ENCODE measurements at places on chromosomes 13 and 19. TPM values are rescaled to one million over a fixed set of nuclear protein-coding genes. Genes with fewer than 3 reads are reported as not detected.
A peak's percentile ranks its signal among the peaks of the same experiment; 100 is the strongest.

GRCh38 chr19:52584736-52585440 is 14.8 kb downstream of the ZNF701 start:
- H3K4me3 ChIP-seq, result peak overlapping the region; percentile 10
- H3K36me3 ChIP-seq, result no peaks in the 10 kb centered on the region
- H3K27me3 ChIP-seq, result no peaks in the 10 kb centered on the region

DNA sequence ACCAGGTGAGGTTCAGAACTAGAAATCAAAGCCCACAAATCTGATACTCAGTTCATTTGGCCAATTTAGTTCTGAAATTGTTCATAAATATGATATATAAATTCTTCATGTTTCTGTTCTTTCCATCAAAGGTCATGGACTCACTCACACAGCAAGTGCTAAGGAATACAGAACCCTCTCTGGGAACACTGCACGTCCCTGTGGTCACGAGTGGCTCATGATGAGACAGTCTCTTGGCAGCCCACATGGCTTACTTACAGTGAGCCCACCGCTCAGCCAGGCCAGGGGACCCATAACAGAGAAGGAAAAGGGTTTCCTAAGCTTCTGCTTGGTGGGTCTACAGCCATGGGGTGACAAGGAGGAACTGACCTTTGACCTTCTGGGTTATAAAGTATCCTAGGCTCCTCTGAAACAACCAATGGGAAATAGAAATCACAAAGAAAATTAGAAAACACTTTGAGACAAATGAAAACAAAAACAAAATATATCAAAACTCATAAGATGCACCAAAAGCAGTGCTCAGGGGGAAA is 67.4 kb downstream of the CDADC1 start:
- no peak overlapping the region for H3K4me3 ChIP-seq
- H3K27ac ChIP-seq, result peak overlapping the region; percentile 11
- H3K36me3 ChIP-seq, result no peaks in the 10 kb centered on the region
- peaks cover 18% of the 10 kb centered on the region for H3K4me1 ChIP-seq
- no peaks in the 10 kb centered on the region for H3K27me3 ChIP-seq

GRCh38 chr19:15913830-15914229 is 16.0 kb upstream of the CYP4F2 start:
- H3K4me1 ChIP-seq, result no peaks in the 10 kb centered on the region
- no peaks in the 10 kb centered on the region for H3K36me3 ChIP-seq
- H3K4me3 ChIP-seq, result no peak overlapping the region
- H3K27ac ChIP-seq, result no peak overlapping the region
- no peak for DNase-seq

GRCh38 chr13:33471204-33471603 is 185.6 kb upstream of the STARD13 start:
- H3K4me3 ChIP-seq, result no peak overlapping the region
- H3K36me3 ChIP-seq, result no peaks in the 10 kb centered on the region
- no peak overlapping the region for H3K27ac ChIP-seq
- H3K27me3 ChIP-seq, result no peaks in the 10 kb centered on the region
- DNase-seq, result no peak

Gene ZNF534
- polyA plus RNA-seq, result 2.1 TPM

- no peaks in the 10 kb centered on the region for H3K4me1 ChIP-seq
- no peak overlapping the region for H3K27ac ChIP-seq
- H3K36me3 ChIP-seq, result no peaks in the 10 kb centered on the region
- no peak overlapping the region for H3K4me3 ChIP-seq
Measured at GRCh38 chr19:13262450-13262849, 112.2 kb downstream of the IER2 start.

DNA sequence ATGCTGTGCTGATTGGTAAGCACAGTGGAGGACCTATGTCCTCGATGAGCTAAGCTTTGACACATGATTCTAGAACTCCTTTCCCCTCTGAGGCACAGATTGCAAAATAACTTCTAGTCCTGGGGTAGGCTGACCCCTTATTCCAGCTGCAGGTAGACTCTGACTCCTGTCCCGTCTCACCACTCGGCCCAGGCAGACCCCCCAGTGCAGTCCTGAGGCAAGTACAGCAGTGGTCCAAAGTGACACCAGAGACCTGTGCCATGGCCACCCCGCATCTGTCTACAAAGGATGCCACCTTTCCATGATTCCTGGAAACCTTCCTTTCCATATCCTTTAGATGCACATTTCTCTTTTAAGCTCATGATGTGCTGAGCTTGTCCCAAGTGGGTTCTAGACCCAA is 482.5 kb downstream of the ZNF536 start:
- H3K4me3 ChIP-seq, result no peak overlapping the region
- no peak for DNase-seq
- H3K36me3 ChIP-seq, result no peaks in the 10 kb centered on the region
- H3K27ac ChIP-seq, result no peak overlapping the region

DNA sequence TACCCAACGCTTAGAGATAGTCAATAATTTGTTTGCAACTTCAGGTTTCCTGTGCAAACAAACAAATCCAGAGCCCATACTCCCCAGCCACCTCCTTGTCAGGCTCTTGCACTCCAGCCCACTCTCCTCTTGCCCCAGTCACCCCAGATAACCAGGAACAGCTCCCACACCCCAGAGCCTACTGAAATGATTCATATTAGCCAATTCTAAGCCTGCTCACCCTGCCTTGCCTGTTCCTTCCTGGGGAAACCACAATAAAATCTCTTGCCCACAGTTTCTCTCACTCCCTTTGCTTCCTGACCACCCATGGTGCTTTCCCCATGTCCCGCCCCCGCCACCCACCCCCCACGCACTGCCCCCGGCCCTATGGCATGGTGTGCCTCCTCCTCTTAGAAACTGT is 3.8 kb upstream of the ACTL9 start:
- no peak overlapping the region for H3K4me3 ChIP-seq
- H3K27ac ChIP-seq, result no peak overlapping the region
- no peaks in the 10 kb centered on the region for H3K27me3 ChIP-seq

DNA sequence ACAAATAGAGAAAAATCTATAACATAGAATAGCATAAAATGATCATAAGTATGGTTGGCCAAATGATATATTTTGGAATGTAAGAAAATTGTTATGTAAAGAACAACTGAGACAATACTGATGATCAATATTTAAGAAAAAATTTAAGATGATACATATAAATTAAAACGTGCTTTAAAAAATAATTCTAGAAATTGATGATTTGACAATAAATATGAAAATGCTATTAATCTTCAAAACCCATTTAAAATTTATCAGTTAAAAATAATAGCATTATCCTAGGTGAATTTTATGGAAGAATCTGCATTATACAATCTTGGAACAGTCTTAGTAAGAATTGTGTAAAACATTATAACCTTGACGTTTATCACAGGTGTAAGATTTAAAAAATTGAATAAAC is 95.1 kb upstream of the DACH1 start:
- DNase-seq, result no peak
- no peaks in the 10 kb centered on the region for H3K27me3 ChIP-seq
- no peaks in the 10 kb centered on the region for H3K4me1 ChIP-seq
- no peaks in the 10 kb centered on the region for H3K36me3 ChIP-seq

DNA sequence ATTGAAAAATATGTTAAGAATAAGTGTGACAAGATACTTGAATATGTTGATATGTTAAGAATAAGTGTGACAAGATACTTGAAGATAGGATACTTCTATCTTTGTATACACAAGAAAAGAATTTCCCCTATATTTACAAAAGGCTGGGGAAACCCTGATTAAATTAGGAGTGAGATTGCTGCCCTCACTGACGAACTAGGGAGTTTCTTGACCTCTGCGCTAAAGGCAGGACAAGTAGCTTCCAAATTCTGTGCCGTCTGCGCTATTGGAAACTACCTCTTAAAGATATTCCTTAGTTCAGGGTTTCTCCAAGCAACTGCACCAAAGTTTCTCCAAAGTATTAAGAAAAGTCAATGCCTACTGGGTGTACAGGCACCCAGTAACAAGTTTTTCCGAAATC is 730 bp downstream of the ZNF260 start:
- peak overlapping the region; percentile 66 for H3K4me3 ChIP-seq
- no peak overlapping the region for H3K27ac ChIP-seq
- no peak for DNase-seq
- H3K36me3 ChIP-seq, result no peaks in the 10 kb centered on the region
- H3K4me1 ChIP-seq, result peaks cover 10% of the 10 kb centered on the region

DNA sequence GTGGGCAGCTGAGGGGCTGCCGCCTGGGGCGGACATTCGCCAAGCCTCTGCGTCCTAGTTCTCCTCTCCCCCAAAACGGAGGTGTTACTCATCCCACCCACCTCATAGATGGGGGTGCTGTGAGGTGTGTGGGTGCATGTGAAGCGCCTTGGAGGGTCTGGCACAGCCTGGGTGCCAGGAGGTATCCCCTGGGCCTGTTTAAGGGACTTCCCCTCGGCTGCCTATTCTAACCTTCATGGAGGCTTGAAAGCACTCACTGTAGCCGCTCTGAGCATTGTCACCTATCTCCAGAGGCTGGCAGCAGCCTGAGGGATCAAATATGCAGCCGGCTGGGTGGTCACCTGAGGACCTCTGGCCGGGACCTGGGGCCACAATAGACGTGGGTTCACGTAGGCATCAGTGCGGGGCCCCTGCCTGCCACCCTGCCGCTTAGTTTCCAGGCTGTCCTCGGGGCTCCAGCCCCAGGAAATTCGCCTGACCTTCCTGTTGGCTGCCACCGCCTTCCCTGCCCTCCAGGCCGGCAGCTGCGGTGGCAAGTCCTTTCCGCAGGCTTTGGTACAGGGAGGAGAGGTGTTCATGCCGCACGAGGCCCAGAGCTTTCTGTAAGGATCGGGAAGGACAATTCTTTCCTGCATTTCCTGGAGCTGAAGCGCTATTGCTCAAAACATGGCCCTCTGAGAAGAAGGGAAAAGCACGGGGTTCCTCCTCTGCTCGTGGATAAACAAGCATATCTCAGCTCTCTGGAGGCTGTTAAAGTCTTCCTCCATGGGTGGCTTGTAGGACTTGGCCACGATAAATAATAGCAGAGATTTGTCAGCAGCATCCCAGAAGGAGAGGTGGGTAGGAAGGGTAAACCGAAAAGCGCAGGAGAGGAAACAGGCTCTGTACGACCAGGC is 4.6 kb downstream of the COL4A2 start:
- no peaks in the 10 kb centered on the region for H3K4me1 ChIP-seq
- no peaks in the 10 kb centered on the region for H3K36me3 ChIP-seq
- H3K27ac ChIP-seq, result peak overlapping the region; percentile 71
- no peaks in the 10 kb centered on the region for H3K27me3 ChIP-seq

GRCh38 chr13:28719227-28720055 is 671 bp upstream of the SLC46A3 start:
- no peaks in the 10 kb centered on the region for H3K36me3 ChIP-seq
- no peaks in the 10 kb centered on the region for H3K27me3 ChIP-seq
- no peak overlapping the region for H3K27ac ChIP-seq
- no peak for DNase-seq
- peaks cover 17% of the 10 kb centered on the region for H3K4me1 ChIP-seq

DNA sequence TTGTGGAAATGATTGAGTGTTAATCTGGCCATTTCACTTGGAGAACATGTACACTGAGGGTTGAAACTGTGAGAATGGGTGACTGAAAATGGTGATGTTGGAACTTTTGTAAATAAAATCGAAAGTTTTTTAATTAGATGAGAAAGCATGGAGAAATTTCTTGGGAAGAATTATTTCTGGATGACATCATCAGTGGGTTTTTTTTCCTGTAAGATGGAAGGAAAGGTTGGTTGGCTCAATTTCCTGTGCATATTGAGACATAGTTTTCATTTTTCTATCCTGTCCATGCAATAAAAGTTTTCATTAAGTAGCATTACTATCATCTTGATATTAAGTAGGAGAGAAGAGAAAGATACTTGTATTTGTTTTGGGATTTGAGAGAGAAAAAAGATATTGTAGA is 120.6 kb upstream of the HTR2A start:
- H3K4me1 ChIP-seq, result no peaks in the 10 kb centered on the region
- H3K36me3 ChIP-seq, result no peaks in the 10 kb centered on the region
- H3K27ac ChIP-seq, result no peak overlapping the region

DNA sequence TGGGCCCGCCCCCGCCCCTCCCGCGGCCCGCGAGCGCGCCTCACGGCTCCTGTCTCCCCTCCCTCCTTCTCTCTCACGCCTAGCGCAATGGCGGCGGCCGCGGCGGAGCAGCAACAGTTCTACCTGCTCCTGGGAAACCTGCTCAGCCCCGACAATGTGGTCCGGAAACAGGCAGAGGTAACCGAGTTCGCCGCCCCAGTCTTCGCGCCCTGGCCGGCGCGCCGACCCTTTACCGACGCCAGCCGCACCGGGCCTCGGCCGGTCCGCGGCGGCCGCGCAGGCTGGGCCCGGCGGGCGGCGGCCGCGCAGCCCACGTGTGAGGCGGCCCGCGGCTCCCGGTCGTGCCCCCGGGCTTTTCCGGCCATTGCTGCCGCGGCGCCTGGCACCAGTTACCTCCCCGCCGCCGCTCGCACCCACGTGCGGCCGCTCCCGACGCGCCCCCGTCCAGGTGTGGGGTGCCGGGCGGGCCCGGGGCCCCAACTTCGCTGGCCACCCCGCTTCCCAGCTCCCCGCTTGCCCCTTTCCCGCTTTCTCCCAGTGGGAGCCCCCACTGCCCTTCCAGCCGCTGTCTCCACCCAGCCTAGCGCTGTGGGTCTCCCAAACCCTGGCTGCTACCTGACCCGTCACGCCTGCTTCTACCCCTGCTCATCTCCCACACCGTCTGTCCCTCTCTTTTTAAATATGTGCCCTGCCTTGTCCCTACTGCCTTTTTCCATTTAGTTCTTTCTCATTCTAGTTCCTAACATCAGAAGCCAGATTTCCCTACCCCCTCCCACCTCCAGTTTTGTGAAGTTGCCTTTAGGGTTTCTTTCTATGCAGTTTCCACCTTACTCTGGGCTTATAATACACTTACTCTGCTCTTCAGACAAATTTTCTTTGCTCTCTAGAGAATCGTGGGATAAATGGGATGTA is 23.4 kb downstream of the IPO5 start:
- peak overlapping the region; percentile 97 for H3K27ac ChIP-seq
- no peaks in the 10 kb centered on the region for H3K36me3 ChIP-seq
- peaks cover 9% of the 10 kb centered on the region for H3K4me1 ChIP-seq
- peak; percentile 34 for DNase-seq
- H3K4me3 ChIP-seq, result peak overlapping the region; percentile 88

Gene HMG20B
- polyA plus RNA-seq, result 66.2 TPM

GRCh38 chr19:11995174-11995573 is 30.3 kb downstream of the ZNF763 start:
- H3K36me3 ChIP-seq, result no peaks in the 10 kb centered on the region
- H3K4me1 ChIP-seq, result no peaks in the 10 kb centered on the region
- no peak for DNase-seq
- H3K27me3 ChIP-seq, result no peaks in the 10 kb centered on the region

Gene KLK14
- polyA plus RNA-seq, result 1.4 TPM

Gene ZNF649
- 8.7 TPM for polyA plus RNA-seq

Gene EPS8L1
- 13.3 TPM for polyA plus RNA-seq

Gene DPY19L3
- 23.8 TPM for polyA plus RNA-seq
